ENCODE measurements at places on chromosomes 4 and X.
A peak's percentile ranks its signal among the peaks of the same experiment; 100 is the strongest.

DNA sequence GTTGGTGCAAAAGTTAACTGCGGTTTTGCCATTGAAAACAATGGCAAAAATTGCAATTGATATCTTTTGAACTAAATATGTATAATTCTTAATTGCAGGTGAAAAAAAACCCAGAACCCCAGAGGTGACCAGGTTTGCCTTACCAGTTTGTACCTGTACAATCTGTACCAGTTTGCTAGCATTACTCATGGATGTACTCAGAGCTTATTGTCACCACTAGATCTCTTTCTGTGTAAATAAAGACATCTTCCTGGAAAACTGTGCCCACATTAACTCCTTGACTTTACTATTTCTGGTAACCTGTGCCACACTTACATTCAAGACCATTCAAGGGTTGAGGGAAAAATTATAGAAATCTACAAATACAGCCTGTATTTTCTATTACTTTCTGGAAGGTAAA, 139.7 kb downstream of the ELOVL6 start:
- no peak for DNase-seq

GRCh38 chr4:155405059-155405458, 28.3 kb upstream of the MAP9 start:
- no peak for DNase-seq

GRCh38 chrX:24392709-24393108, 32.3 kb downstream of the SUPT20HL1 start:
- no peak for DNase-seq

GRCh38 chr4:45638641-45639040, 485.2 kb downstream of the GABRG1 start:
- no peak for DNase-seq

- peak; percentile 18 for DNase-seq
Observed at GRCh38 chr4:33841120-33841519, 2403.2 kb downstream of the ARAP2 start.

DNA sequence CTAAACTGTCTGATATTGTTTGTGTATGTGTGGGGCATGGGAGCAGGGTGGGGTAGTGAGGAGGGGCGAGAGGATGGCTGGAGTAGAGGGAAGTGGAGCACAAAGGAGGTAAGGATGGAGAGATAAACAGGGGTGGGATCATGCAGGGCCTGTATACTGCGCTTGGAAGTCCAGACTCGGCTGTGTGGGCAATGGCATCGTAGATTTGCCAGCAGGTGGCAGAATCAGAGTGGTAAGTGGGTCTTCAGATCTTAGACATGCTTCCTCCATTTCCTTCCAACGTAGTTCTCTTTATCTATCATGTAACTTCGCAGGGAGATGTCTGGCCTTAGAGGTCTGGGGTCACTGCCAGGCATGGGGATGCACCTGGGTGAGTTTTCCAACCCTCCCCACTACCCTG, 155.5 kb downstream of the PDGFRA start:
- no peak for DNase-seq

GRCh38 chrX:11702420-11702819, 36.7 kb upstream of the ARHGAP6 start:
- no peak for DNase-seq

DNA sequence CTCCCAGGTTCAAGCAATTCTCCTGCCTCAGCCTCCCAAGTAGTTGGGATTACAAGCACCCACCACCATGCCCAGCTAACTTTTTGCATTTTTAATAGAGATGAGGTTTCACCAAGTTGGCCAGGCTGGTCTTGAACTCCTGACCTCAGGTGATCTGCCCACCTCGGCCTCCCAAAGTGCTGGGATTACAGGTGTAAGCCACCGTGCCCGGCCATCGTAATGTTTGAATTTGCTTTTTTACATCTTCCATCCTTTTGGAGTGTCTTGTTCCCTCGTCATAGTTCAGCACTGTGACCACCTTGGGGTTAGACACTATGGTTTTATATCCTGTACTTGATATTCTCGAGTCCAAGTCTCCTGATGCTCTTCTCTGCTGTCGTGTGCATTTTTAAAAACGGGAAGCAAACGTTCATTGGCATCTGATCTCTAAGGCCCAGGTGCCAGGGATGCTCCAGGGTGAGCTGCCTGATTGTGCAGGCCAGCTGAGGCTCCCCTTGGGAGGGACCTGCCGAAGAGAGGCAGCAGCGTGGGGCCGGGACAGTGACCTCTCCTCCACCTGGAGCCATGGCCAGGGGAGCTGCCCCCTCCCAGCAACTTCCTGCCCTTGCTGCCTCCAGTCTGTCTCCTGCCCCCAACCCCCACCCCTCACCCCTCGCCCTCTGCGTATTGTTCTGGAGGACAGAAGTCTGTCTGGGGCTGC, 16.7 kb downstream of the DGKQ start:
- DNase-seq, result no peak

GRCh38 chrX:16826207-16826606, 39.9 kb downstream of the TXLNG start:
- DNase-seq, result no peak

GRCh38 chr4:189049682-189050081, 891.0 kb upstream of the FRG1 start:
- DNase-seq, result no peak

DNA sequence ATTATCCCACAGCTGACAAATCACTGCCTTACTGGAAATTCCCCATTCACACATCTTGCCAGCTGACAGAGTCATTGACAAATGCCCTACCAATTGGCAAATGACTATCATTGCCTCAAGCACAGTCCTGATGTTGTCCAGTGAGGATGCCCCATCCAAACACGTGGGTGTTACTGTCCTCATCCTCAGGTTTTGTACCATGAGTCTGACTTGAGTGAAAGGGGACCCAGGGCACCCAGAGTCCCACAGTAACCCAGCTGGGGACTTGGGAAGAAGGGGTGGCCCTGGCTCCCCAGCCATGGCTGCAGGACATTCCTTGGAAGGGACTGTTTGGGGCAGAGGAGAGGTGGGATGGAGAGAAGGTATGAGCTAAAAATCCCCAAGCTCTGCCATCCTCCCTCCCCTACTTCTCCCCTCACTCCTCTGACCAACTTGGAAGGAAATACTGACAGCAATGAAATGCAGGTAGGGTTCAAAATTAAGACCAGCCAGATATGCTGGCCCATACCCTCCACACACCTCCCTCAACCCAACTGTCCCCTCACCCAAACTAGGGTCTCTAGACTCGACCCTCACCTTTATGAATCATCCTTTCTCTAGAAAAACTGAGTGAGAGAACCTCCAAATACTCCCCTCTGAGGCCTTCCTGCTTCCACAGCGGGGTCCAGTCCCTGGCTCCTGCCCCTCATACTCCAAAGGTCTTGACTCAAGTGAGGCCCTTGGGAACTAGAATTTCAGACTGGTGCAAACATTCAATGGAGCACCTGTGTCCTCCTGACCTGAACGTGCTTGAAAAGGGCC, 5.1 kb downstream of the TIMP1 start:
- no peak for DNase-seq

GRCh38 chr4:94408549-94409374, 43.0 kb upstream of the PDLIM5 start:
- no peak for DNase-seq

DNA sequence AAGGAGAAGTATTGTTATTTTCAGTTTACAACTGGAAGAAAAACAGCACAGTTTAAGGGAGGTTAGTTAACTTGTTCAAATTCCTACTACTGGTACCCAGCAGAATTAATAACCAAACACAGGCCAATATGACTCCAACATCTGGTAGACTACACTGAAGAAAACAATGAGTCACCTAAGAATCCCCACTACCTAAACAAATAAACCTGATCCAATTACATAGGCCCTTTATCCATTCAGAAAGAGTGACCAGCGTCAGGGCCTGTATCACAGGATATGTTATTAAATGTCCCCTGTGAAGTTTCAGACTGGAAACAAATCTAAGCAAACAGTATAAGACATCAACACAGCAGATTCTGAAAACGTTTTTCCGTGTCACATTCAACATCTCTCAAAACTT, 492.5 kb upstream of the INTU start:
- DNase-seq, result no peak

DNA sequence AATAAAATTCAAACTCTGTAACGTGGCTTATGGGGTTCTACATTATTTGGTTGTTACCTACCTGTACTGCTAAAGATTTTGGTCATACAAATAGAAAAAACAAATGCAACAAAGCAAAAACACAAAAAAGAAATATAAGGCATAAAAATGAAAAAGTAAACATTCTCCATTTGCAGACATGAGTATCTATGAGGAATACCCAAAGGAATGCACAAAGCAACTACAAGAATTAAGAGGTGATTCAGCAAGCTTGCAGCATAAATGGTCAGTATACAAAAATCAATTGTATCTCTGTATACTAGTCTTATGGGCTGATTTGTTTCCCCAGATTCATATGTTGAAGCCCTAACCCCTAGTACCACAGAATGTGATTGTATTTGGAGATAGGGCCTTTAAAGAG, 3.6 kb upstream of the PDE5A start:
- no peak for DNase-seq

DNA sequence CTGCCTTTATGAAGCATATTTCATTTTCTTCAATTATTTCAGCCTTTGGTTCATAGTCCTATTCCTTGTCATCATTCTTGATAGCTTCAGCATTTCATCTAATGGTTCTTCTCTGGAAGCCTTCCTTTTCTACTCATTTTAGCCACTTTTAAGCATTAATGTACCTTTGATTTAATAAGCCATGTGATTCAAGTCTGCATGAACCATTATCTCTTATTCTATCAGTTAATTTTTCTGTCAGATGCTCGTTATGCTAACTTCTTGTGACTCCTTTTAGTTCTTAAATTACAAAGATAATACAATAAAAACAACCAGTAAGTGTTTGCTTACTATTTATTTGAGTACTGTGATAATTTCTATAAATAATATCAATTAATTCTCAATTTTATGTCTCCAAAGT, 210.1 kb upstream of the MAB21L2 start:
- DNase-seq, result no peak

DNA sequence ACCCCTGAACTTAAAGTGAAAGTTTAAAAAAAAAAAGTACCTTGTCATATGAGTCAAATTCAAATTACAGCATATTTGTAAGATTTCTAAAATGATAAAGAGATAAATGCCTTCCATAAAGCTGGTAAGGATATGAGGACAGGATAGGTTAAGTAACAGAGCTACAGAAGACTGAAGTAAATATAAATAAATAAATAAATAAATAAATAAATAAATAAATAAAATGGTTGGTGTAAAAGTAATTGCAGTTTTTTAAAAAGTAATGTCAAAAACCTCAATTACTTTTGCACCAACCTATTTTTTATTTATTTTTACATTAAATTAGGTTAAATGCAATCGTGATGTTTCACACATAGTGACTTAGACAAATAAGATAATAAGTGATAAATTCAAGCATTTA, 62.2 kb downstream of the UGT2A2 start:
- DNase-seq, result no peak

DNA sequence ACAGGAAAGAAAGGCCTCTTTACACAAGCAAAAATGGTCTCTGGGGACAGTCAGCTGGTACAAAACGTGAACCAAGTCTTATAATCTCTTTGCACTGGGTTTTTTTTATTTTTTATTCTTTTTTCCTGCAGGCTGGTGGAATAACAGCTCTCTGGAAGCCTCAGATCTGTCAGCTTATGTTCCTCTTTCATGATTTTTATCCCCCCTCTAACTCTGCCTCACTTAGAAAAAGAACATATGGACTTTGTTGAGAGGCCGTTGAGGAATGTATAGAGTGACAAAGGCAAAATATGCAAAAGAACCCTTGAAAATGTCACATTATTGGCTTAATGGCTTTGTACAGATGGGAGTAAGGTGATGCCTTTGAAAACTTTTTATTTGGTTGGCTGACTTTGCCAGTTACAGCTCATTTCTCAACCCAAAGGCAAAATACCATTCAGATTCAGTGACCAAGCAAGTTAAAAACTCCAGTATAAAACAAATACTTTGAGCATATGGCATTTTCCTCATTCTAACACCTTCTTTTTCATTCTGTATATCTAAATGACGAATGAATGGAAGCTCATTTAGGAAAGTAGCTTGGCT, 111.1 kb downstream of the RNF150 start:
- DNase-seq, result no peak

DNA sequence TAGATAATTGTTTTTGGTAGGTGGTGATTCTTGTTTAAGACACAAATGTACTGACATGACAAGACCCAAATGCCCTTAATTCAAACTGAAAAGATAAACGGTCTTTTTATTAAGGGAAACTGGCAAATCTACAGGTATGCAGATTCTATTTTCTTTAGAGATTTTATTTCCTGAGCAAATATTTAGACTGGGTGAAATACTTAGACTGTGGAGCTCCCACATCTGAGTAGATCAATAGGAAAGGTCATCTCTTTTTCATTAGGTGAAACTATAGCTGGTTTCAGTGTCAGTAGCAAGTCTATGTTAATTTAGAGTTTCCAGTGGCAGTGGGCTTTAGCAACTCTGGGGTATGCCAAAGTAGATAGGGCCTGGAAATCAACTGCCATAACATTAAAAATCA, 446.7 kb downstream of the FSTL5 start:
- DNase-seq, result no peak

- no peak for DNase-seq
Observed at GRCh38 chrX:37872303-37872655, 24.9 kb upstream of the DYNLT3 start.

GRCh38 chr4:57139783-57140182, 29.6 kb upstream of the IGFBP7 start:
- DNase-seq, result no peak

DNA sequence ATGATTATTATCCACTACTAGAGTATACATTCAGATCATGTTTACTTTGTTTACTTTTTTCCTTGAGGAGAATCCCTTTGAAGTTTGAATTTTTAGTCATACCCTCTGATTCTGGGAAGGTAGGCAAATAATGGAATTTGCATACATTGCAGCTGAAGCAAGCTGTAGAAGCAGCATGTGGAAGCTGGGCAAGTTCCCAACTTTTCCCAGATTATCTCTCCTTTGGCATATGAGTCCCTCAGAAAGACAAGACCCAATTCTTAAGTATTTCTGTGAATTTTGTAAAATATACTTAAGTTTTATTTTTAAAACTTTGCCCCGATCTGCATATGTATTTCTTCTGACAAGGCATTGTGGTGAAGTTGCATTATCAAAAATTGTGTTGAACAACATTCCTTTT, 94.9 kb downstream of the CNKSR2 start:
- no peak for DNase-seq

DNA sequence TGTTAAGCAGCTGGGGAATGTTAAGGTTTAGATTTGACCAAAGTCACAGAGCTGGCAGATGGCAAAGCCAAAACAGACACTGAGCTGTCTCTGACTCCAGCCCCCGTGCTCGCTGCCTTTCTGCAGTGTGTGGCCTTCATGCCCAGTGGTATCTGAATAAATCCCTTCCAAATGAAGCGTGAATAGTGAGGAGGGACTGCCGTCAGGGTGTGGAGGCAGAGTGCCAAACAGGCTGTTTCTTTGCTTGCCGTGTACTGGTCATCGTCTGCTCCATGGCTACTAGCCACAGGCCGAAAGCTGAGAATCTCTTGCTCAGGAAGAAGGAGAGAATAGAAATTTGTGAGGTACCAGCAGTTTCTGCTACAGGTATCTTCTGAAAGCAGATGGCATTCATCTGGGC, 19.7 kb downstream of the PRIMPOL start:
- DNase-seq, result no peak
